ENCODE measurements at places on chromosomes 7 and 10.
A peak's percentile ranks its signal among the peaks of the same experiment; 100 is the strongest.

- peak; percentile 74 for DNase-seq
Measured at GRCh38 chr10:110209926-110210673, 2.7 kb downstream of the MXI1 start.

GRCh38 chr7:50265968-50266634 lies 38.4 kb upstream of the IKZF1 start:
- no peak for DNase-seq

DNA sequence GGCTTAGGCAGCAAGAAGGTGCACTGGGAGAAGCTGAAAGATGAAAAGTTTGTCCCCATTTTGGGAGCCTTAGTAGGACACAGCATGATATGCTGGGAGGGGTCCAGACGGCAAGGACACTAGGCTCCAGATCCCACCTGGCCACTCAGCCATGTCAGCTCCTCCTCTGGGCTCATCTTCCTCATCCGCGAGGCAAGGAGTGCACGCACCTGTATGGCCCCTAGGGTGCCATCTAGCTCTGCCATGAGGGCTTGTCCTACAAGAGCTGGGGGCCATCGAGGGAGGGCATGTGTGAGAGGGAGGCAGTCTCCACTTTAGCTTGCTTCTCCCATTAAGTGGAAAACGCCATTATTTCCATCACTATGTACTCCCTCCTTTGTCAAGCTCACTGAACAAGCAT lies 136.2 kb upstream of the ADAM12 start:
- DNase-seq: no peak

- DNase-seq: no peak
Measured at GRCh38 chr7:92778972-92779371, 57.4 kb downstream of the CDK6 start.

DNA sequence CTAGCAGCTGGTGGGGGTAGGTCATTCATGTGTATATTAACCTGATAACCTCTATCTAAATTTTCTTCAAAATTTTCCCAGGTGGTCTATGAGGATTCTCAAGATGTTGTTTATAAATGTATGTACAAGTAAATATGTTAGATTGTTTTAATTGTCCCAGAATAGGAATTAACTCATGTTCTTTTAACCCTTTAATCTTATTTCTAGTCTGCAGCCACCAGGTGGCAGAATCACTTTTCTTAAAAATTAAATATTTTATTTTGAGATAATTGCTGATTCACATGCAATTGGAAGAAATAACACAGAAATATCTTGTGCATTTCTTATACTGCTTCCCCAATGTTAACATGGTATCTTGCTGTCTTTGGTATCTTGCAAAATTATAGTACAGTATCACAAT lies 589.5 kb downstream of the ARL4A start:
- no peak for DNase-seq

DNA sequence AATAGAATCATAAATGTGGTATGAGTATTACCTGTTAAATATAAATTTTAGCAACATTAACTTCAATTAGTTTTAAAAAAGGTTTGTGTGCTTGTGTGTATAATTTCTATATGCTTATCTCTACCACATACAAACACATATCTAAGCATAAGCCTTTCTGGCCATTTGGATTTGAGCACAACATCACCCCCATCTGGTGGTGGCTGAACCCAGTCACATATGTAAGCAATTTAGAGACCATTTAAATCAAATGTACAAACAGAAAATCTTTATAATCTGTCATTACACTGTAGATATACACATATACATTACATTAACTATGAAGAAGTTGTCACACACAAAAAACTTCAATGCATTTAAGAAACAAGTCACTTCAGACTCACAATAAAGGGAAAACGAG lies 31.7 kb downstream of the GPR22 start:
- DNase-seq: no peak

- peak; percentile 48 for DNase-seq
Measured at GRCh38 chr10:14822879-14823755, 14.7 kb downstream of the CDNF start.

GRCh38 chr10:114545819-114546218 lies 112.3 kb downstream of the ABLIM1 start:
- no peak for DNase-seq

DNA sequence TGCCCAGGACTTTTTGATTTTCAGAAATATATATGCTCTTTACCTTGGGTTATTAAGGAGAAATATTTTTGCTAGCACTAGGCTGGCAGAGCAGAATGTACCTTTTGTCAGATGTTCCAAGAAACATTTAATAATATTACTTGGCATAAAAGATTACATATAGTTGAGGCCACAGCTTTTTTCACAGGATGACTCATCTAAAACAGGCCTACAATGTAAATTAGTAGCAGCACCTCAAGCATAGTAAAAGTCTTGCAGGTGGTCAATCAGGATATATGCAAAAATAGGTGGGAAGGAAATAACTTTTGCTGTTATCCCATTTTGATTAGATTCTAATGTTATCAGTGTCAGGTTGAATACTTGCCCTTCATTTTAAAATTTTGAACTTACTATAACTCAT lies 14.9 kb upstream of the ITGB1 start:
- DNase-seq: no peak

DNA sequence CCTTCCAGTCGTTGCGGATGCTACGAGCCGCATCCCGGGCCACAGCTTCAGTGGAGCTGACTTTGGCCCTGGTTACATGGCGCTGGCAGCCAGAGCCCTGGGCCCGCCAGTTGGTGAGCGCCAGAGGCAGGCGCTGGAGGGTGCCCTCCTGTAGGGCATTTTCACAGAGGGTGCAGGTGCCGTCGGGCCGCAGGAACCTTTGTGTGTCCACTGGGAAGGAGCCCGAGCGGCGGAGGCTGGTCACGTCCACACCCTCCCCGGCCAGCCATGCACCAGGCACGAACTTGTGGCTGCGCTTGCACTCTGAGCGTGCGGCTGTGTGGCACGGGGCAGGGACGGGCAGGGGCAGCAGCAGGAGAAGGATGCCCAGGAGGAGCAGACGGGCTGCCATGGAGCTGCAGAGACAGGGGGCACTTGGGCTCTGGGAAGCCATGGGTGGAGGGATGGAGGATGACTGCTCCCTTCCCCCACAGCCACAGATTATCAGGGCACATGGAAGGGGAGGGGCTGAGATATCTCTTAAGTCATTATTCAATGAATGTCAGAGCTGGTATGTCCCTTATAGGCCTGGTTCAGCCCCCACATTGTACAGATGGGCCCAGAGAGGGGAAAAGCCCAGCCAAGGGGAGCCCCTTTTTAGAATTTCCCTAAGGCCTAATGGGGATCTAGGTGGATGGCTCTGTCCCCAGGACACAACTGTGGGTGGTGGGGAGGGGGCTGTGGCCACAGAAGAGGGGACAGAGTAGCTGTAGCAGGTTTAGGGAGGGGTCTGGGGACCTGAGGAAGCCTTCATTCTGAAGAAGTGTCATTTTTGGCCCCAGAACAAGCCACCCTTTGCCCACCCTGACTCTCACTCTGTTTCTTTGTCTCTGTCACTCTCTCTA lies 1.8 kb downstream of the PRF1 start:
- no peak for DNase-seq

DNA sequence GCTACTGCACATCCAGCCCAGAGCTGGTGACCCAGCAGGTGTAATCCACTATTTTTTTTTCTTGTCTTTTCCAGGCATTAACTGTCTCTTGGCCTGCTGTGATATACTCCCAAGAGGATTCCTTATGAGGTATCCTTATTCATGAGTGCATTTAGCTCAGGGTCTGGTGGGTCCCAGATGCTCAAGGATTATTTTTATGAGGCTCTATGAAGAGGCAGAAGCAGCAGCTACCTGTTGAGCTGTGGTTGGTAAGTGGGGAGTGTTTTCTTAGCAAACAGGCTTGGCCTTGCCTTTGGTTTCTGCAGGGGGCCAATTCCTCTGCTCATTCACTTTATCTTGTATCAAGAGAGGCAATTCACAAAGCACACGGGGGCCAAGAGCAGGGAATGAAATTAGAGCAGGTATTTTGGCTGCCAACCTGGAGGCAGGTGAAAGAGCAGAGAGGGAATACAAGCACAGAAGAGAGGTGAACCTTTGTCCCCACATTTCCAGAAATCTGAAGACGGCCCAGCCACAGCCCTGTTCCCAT lies 221.6 kb downstream of the TMEM178B start:
- DNase-seq: no peak

DNA sequence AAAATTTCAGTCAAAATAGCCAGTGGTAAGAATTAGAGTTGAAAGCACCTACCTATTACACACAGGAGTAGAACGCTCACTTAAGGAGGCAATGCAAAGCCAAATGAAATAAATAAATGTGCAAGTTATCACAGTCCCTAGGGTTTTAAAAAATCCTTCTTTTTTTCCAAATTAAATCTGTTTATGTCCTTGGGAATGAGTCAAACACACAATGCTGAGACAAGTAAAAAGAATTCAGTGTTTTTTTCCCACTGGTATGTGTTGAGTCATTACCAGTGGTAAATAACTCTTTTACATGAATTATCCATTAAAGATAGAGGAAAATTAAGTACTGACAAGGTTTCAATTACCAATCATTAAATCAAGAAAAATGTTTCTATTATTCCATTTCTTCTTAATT lies 438.6 kb downstream of the TNS3 start:
- DNase-seq: no peak

GRCh38 chr10:92732958-92733357 lies 43.2 kb downstream of the HHEX start:
- no peak for DNase-seq

DNA sequence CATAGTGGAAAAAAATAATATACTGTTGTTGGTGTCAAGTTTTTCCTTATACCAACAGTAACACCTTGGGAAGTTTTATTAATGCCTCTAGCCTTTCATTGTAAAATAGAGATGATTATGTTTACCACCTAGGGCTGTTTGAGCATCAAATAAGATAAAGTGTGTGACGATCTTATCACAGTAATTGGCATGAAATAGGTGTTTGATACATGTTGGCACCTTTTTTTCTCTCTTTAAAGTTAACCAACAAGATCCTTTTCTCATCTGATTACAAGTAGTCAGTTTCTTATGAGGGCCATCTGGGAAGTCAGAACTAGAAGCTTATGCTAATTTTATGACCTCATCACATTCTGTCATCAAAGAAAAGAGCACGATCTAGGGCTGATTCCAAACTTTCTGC lies 669.5 kb downstream of the CCSER2 start:
- no peak for DNase-seq

GRCh38 chr10:61933859-61934555 lies 32.5 kb downstream of the ARID5B start:
- DNase-seq: no peak

DNA sequence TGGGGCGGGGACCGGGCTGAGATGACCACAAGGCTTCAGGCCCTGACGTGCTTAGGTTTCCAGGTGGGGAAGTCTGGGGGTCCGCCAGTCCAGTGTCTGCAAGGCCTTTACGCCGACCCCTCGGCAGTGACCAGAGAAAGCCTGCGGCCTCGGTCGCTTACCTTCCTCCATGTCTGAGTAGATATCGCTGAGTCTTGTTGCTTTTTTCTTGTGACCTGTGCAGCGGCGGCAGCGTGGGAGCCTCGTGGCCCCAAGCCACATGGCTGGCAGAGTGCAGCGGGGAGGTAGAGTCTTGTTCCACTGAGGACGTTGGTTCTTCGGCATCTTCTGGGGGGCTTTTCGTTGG lies 329 bp downstream of the NOLC1 start:
- peak; percentile 21 for DNase-seq

- no peak for DNase-seq
Measured at GRCh38 chr10:129114588-129114987, 352.5 kb upstream of the MGMT start.

DNA sequence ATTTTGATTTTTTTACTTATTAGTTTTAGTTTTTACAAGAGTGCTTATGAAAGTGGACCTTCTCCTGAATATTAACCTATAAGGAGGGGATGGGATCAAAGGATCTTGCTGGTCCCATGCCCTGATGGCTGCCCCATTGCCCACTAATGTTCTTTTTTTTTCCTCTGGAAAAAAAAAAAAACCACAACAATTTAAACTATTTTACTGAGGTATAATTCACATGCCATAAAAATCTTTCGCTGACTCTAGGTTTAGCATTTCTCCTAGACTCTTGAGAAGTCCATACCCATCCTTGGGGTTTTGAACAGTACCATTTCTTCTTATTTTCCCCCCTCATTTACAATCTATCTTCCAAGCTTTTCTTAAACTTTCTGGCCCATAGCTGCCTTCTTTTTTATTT lies 481.8 kb downstream of the TFEC start:
- DNase-seq: no peak

GRCh38 chr7:131016230-131016629 lies 282.2 kb upstream of the KLF14 start:
- DNase-seq: no peak

- DNase-seq: no peak
Measured at GRCh38 chr7:130387306-130387627, 7.0 kb downstream of the CPA1 start.

DNA sequence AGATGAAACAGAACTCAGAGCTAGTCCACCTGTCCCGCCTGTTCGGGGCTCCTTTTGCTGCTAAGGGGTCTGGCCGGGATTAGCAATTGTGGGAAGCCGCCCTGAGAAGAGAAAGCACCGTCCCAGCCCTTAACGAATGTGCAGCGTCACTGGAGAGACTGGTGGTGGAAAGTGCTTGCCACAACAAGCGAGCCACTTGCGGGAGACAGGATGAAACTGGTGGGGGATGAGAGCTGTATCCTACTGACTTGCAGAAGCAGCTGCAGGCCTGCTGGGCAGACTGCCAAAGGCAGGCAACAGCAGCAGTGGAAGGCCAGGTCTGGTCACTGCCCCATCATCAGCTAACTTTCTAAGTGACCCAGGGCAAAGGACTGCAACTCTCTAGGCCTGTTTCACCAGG lies 95.4 kb downstream of the FAM53B start:
- DNase-seq: peak; percentile 55

GRCh38 chr7:110442381-110442837 lies 648.5 kb upstream of the LRRN3 start:
- no peak for DNase-seq

- DNase-seq: no peak
Measured at GRCh38 chr7:136953386-136953785, 84.9 kb downstream of the CHRM2 start.

GRCh38 chr10:14586901-14587300 lies 187.8 kb downstream of the FAM107B start:
- peak; percentile 78 for DNase-seq

GRCh38 chr10:72308320-72308987 lies 34.7 kb downstream of the DDIT4 start:
- no peak for DNase-seq

- no peak for DNase-seq
Measured at GRCh38 chr10:49458869-49459268, 63.0 kb upstream of the DRGX start.

DNA sequence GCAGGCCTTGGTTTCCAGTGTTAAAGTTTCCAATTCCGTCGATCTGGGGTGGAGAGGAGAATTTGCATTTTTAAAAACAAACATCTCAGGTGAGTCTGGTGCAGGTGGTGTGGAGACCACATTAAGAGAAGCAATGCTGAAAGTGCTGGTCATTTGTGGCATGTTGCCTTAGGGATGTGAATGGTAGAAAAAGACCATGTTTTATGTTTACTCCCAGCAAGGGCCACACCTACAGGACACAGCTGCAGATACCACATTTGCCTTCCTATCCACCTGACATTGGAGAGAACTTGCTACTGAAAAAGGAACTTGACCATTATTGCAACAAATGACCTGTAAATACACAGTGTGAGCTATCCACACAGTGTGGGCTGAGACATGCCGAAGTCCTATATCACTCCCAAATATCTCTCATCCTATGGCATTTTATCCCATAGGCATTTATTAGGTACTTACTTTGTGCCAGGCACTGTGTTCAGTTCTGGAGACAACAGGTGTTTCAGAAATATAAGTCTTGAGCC lies 183.1 kb downstream of the NRP1 start:
- DNase-seq: no peak

- DNase-seq: no peak
Measured at GRCh38 chr10:132319853-132320653, 11.9 kb upstream of the LRRC27 start.

GRCh38 chr7:94620703-94621118 lies 35.2 kb downstream of the SGCE start:
- DNase-seq: peak; percentile 1

- DNase-seq: no peak
Measured at GRCh38 chr10:29109707-29110571, 178.9 kb upstream of the LYZL1 start.

Data from activated CD4-positive, alpha-beta T cell treated with anti-CD3 and anti-CD28 coated beads, Interleukin-2, amount 50 U/mL, for 1 hour (primary cell).